Left cardiac atrium (tissue), 4 donors: ENCODE measurements at places on chromosomes 1 and 21. TPM values are rescaled to one million over a fixed set of nuclear protein-coding genes. Genes with fewer than 3 reads are reported as not detected.

- DNase-seq = no peak
Observed at GRCh38 chr1:112776688-112777087, 61.6 kb upstream of the PPM1J start.

DNA sequence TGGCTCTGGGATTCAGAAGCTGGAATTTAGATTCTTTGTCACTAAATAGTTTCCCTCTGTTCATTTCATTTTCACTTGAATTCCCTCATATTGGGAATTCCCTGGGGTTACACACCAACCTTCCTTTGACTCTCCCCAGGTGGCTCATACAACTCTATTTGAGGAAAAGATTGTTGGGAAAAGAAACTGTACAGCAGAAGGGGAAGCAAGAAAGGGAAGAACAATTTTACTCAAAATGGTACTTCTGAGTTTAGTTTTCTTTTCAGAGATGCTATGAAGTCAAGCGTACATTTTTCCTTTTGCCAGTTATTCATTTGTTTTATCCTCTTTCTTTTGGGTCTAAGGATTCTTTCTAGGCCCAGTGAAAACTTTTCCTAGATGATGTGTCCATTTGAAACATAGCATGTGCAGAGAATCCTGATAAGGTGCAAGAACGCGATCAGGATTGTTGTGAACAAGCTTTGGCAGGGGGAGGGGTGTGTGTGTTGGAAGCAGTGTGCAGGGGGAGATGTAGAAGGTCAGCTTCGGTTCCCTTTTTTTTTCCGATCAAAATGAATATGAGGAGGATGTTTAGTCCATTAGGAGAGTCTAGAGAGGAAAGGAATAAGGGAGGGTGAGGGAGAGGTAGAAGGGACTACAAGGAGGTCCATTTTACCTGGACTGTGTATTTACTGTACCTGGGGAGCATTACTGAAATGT, 26.8 kb upstream of the CD1D start:
- no peak for DNase-seq

- DNase-seq = no peak
Observed at GRCh38 chr1:143727263-143727662, 244.5 kb downstream of the FAM72C start.

DNA sequence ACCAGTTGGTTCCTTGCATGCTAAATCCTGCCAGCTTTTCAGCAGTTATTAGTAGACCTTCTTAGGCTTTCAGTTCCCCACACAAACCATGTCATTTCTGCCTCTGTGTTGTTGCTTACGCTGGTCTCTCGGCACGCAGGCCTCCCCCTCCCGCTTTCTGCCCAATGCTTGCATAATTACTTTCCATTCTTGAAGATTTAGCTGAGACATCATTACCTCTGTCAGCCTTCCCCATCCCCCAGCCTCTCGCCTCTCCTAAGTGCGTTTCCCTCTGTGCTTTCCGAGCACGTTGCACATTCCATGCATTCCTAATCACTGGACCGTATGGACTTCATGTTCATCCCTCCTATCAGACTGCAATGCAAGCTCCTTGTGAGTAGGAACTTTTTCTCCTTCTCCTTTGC, 26.8 kb downstream of the TSHB start:
- DNase-seq = no peak

GRCh38 chr1:53514436-53514835, 55.2 kb downstream of the DMRTB1 start:
- DNase-seq = no peak

The OR2AJ1 gene
- not detected for total RNA-seq

The OR2L5 gene
- not detected for total RNA-seq

GRCh38 chr1:235442788-235443429, 61.3 kb downstream of the B3GALNT2 start:
- no peak for DNase-seq

GRCh38 chr1:228794173-228794572, 58.9 kb downstream of the RHOU start:
- no peak for DNase-seq

- no peak for DNase-seq
Observed at GRCh38 chr1:1537626-1538250, 2.7 kb downstream of the TMEM240 start.

GRCh38 chr1:230340526-230341161, 85.5 kb downstream of the PGBD5 start:
- peak; percentile 67 for DNase-seq

The CHAF1B gene
- 1.4 TPM for total RNA-seq

- DNase-seq = no peak
Observed at GRCh38 chr1:116763787-116764465, 9.7 kb downstream of the CD2 start.

DNA sequence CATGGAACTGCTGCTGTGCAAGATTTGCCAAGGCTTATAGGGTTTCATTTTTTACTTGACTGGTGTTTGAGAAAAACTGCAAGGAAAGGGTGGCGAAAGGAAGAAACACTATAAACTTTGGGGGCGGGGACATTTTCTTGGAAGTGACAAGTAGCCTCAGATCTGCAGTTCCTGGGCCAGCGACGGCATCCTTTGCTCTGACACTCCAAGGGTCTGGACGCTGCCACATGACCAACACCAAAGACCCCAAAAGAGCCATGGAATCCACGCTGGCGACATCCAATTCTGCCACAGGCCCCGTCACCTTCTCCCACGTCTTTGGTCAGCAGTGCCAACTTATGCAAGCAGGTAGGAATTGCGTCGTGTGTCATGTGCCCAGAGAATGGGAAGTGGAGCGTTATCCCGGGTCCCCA, 193.4 kb downstream of the PRDM2 start:
- DNase-seq = no peak
